ENCODE measurements at places on chromosomes 16 and 17. TPM values are rescaled to one million over a fixed set of nuclear protein-coding genes. Genes with fewer than 3 reads are reported as not detected.
A peak's percentile ranks its signal among the peaks of the same experiment; 100 is the strongest.

GRCh38 chr17:62032480-62032879 is 32.6 kb downstream of the MED13 start:
- H3K4me1 ChIP-seq = no peaks in the 10 kb centered on the region
- H3K36me3 ChIP-seq = peaks cover 21% of the 10 kb centered on the region
- no peaks in the 10 kb centered on the region for H3K27me3 ChIP-seq
- H3K4me3 ChIP-seq = no peak overlapping the region
- DNase-seq = no peak

DNA sequence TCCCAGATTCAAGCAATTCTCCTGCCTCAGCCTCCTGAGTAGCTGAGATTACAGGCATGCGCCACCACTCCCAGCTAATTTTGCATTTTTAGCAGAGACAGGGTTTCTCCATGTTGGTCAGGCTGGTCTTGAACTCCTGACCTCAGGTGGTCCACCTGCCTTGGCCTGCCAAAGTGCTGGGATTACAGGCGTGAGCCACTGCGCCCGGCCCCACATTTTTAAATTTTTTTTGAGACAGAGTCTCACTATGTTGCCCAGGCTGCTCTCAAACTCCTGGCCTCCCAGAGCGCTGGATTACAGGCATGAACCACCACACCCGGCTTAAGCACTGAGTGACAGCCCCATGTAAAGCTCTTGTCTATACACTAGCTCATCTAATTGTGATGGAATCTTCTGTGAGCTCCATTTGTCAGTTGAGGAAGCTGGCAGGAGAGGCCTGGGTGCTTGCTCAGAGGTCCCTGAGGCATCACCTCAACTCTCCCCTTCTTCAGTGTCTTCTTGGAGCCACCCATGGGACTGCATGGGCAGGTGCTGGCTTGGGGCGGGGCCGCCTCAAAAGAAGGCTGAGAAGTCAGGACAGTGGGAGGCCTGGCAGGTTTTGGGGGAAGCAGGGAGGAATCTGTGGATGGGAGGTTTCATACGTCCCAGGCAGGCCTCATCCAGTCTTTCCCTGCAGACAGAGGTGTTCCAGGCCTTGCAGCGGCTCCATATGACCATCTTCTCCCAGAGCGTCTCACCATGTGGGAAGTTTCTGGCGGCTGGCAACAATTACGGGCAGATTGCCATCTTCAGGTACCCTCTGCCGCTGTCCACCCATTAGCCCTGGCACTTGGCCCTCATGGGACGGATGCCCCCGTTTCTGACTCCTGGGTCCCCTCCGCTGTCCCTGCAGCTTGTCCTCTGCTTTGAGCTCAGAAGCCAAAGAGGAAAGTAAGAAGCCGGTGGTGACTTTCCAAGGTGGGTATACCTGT is 1.5 kb downstream of the THOC6 start:
- H3K4me3 ChIP-seq = no peak overlapping the region
- H3K4me1 ChIP-seq = peaks cover 23% of the 10 kb centered on the region
- H3K27me3 ChIP-seq = no peaks in the 10 kb centered on the region
- H3K27ac ChIP-seq = no peak overlapping the region
- DNase-seq = no peak

GRCh38 chr17:76537288-76537577 is 276 bp downstream of the CYGB start:
- H3K27me3 ChIP-seq = peaks cover 36% of the 10 kb centered on the region
- H3K36me3 ChIP-seq = no peaks in the 10 kb centered on the region
- peak overlapping the region; percentile 51 for H3K4me3 ChIP-seq
- no peaks in the 10 kb centered on the region for H3K4me1 ChIP-seq
- no peak for DNase-seq

DNA sequence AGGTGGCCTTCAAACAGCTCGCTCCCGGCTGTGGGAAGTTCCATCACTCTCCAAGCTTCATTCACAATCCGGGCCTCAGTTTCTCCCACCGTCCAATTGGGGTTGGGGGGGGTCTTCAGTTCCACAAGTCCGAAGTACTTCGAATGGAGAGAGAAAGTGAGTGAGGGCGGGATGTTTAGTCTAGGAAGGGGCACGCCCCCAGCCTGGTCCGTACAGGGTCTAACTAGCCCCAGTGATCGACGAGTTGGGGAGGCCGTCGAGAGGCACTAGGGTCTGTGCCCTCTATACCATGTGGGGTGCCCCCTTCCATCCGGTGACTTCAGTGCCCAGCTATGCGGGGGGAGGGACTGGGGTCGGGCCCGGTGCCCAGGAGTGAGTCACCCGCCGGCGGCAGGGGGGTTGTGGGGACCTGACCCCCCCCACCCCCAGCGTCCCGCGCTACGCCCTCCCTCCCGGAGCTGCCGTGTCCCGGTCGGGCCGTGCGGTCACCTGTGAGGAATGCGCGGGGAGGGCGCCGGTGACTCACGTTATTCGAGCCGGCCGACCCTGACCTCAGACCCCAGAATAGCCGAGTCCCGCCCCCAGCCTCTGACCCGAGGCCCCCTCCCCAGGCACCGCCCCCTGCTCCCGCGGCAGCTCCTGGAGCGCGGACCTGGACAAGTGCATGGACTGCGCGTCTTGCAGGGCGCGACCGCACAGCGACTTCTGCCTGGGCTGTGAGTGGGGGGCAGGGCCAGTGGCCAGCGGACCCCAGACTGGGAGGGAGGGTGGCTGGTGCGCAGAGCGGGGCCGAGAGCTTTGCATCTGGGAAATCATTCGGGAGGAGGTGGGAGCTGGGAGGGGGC is 658 bp downstream of the TNFRSF12A start:
- H3K4me3 ChIP-seq = peak overlapping the region; percentile 94
- H3K36me3 ChIP-seq = peaks cover 4% of the 10 kb centered on the region
- DNase-seq = peak; percentile 94
- peaks cover 22% of the 10 kb centered on the region for H3K4me1 ChIP-seq
- H3K27me3 ChIP-seq = no peaks in the 10 kb centered on the region

GRCh38 chr16:76265434-76266045 is 11.7 kb upstream of the CNTNAP4 start:
- H3K27me3 ChIP-seq = no peaks in the 10 kb centered on the region
- H3K4me3 ChIP-seq = no peak overlapping the region
- H3K4me1 ChIP-seq = no peaks in the 10 kb centered on the region
- H3K27ac ChIP-seq = no peak overlapping the region
- peak; percentile 31 for DNase-seq
- no peaks in the 10 kb centered on the region for H3K36me3 ChIP-seq

DNA sequence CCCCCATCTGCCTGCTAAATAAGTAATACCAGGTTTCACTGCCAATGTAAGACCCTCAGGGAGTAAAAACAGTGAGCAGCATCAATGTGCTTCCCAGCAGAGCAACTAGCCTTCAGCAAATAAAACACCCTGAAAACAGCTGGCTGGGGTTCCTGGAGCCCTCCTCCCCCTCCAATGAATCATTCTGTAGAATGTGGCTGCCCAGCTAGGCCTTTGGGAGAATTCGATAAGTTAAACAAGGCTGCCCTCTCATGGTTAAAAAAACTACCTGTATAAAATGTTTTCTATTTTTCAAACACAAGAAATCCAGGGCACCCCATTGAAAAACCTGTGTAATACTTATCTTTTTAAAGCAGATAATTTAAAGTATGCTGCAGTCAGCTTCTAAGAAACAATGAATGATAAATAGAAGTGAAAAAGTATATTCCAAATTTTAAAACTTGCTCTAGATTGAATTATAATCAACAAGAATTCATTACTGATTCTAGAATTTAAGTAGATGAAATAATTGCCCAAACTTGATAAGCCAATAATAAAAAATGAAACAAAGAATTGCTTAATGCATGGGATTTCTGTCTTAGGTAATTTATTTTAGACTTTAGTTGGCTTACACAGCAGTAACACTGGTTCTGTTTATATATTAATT is 9.4 kb upstream of the TOM1L1 start:
- no peak overlapping the region for H3K27ac ChIP-seq
- peaks cover 5% of the 10 kb centered on the region for H3K4me1 ChIP-seq
- no peaks in the 10 kb centered on the region for H3K36me3 ChIP-seq
- H3K4me3 ChIP-seq = no peak overlapping the region
- H3K27me3 ChIP-seq = no peaks in the 10 kb centered on the region

DNA sequence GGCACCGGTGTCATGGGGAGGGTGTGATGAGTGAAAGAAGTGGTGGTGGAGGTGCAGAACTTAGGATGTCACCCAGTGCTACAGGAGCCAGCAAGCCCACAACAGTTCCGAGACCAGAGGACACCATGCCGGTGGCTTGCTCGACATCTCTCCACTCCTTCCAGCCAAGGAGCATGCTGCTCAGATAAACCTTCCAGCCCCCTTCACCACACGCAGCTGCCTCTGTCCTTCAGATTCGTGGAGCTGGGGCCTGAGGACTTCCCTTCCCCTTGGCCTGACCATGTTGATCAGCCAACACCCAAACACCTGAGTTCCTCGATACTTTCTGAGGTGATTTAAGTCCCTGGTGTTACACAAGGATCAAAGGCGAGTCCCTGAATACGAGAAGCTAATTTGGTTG is 188.8 kb upstream of the FOXF1 start:
- H3K4me3 ChIP-seq = no peak overlapping the region
- H3K4me1 ChIP-seq = no peaks in the 10 kb centered on the region
- no peak overlapping the region for H3K27ac ChIP-seq
- H3K36me3 ChIP-seq = no peaks in the 10 kb centered on the region
- DNase-seq = no peak

GRCh38 chr16:81645266-81645694 is 133.8 kb upstream of the PLCG2 start:
- no peaks in the 10 kb centered on the region for H3K27me3 ChIP-seq
- H3K27ac ChIP-seq = no peak overlapping the region
- H3K4me1 ChIP-seq = peaks cover 9% of the 10 kb centered on the region
- no peak for DNase-seq

DNA sequence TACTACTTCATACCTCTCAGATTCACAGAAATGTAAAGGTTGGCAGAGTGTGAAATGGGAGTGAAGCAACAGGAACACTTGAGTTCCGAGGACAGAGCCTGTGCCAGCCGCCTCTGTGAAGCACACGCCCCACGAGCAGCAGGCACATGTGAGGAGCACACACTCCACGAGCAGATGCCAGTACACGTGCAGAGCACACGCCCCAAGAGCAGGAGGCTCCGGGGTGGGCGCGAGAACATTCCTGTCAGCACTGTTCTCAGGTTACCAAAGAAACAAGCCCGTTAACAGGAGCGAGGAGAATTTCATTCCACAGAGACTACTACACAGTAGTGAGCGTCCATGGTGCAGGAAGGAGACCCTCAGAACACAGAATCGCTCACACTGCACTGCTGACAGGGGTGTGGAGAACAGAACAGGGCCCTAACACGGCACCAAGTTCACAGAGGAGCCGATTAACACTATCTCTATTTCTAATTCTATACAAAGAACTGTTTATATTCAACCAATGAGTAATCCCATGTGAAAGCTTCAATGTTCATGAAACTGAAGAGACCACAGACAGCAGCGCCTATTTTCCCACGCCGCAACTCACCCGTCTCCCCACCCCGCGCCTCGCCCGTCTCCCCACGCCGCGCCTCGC is 40.1 kb downstream of the KLHDC4 start:
- H3K36me3 ChIP-seq = peaks cover 32% of the 10 kb centered on the region
- no peak overlapping the region for H3K4me3 ChIP-seq
- no peak for DNase-seq
- no peaks in the 10 kb centered on the region for H3K27me3 ChIP-seq

GRCh38 chr17:55005520-55005919 is 37.0 kb downstream of the STXBP4 start:
- H3K4me1 ChIP-seq = no peaks in the 10 kb centered on the region
- no peak overlapping the region for H3K4me3 ChIP-seq
- H3K27me3 ChIP-seq = no peaks in the 10 kb centered on the region
- H3K36me3 ChIP-seq = no peaks in the 10 kb centered on the region

DNA sequence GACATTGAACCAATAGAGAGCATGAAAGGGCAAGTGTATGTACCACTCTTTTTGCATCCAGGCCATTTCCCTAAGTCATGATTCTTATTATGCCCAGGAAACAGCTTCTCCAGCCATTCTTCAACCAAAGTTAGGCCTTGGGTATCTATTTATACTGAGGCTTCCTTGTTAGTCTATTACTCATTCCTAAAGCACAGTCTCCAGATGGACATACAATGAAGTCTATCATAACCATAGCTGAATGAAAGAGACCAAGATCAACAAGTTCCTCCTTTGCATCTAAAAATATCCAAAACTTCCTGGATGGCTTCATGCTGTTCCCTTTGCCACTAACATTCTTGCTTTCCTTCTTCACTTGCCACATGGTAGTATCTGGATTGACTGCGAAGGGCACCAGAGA is 265.9 kb downstream of the CDH8 start:
- no peaks in the 10 kb centered on the region for H3K27me3 ChIP-seq
- H3K4me1 ChIP-seq = no peaks in the 10 kb centered on the region
- no peaks in the 10 kb centered on the region for H3K36me3 ChIP-seq
- H3K4me3 ChIP-seq = no peak overlapping the region

- no peaks in the 10 kb centered on the region for H3K4me1 ChIP-seq
- no peak overlapping the region for H3K4me3 ChIP-seq
- H3K27ac ChIP-seq = no peak overlapping the region
- H3K36me3 ChIP-seq = peaks cover 23% of the 10 kb centered on the region
Measured at GRCh38 chr16:56388209-56388608, 37.1 kb downstream of the AMFR start.

DNA sequence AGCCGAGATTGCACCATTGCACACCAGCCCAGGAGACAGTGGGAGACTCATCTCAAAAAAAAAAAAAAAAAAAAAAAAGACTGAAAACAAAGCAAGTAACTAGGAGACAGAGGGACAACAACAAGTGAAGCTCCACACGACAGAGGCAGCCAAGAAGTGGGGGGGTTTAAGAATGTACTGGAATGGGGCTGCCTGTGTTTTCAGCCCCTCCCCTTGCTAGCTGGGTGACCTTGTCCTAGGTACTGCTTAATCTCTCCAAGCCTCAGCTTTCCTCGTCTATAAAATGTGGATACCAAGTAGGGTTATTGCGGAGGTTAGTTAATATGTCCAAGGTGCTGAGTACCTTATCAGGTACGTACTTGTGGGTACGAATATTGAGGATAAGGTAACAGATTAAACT is 163.8 kb upstream of the CACNG5 start:
- no peaks in the 10 kb centered on the region for H3K36me3 ChIP-seq
- H3K27ac ChIP-seq = no peak overlapping the region
- no peak for DNase-seq
- H3K4me3 ChIP-seq = no peak overlapping the region
- H3K4me1 ChIP-seq = no peaks in the 10 kb centered on the region

- H3K4me3 ChIP-seq = peak overlapping the region; percentile 51
- H3K36me3 ChIP-seq = no peaks in the 10 kb centered on the region
- DNase-seq = no peak
Measured at GRCh38 chr17:49508866-49509587, 13.9 kb downstream of the NGFR start.

Gene SLC7A6OS
- 16.4 TPM for total RNA-seq

Gene TLCD1
- 45.3 TPM for total RNA-seq

Gene HNF1B
- total RNA-seq = 0.13 TPM

Gene ACBD4
- total RNA-seq = 10.7 TPM

Gene ABHD15
- 1.6 TPM for total RNA-seq

Gene SPIRE2
- 15.4 TPM for total RNA-seq

Gene STH
- not detected for total RNA-seq

Gene MEAK7
- 19.6 TPM for total RNA-seq

Gene CTRB1
- total RNA-seq = not detected

Gene CYTH1
- total RNA-seq = 14.8 TPM

Gene CCL7
- total RNA-seq = not detected
